ENCODE measurements at places on chromosomes 7 and 10.

DNA sequence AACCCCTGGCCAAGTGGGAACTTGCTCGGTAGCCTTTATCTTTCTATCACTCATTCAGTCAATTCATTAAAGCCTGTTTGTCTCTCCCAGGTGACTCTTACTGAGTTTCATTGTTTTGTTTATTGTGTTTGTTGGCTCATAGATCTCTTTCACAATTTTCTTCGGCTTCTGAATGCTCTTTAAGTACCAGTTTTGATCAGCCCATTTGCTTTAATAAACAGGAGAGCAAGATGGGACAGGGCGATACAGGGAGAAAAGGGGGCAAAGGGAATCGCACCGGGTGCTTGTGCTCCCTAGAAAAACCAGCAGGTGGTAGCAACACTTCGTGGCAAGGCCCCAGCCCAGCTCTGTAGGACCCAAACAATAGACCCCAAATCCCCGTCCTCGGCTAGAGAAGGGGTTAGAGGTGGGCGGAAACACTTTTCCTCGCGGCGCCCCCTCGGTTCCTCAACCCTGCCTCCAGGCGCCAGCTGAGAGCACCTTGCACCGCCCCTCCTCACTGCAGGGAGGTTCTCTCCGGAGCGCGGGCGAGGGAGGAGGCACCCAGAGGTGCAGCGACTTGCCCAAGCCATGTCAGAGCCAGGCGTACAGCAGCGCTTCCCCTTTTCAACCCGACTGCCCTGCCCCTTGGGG lies 1.0 kb upstream of the EPHB6 start:
- peak; percentile 45 for DNase-seq

DNA sequence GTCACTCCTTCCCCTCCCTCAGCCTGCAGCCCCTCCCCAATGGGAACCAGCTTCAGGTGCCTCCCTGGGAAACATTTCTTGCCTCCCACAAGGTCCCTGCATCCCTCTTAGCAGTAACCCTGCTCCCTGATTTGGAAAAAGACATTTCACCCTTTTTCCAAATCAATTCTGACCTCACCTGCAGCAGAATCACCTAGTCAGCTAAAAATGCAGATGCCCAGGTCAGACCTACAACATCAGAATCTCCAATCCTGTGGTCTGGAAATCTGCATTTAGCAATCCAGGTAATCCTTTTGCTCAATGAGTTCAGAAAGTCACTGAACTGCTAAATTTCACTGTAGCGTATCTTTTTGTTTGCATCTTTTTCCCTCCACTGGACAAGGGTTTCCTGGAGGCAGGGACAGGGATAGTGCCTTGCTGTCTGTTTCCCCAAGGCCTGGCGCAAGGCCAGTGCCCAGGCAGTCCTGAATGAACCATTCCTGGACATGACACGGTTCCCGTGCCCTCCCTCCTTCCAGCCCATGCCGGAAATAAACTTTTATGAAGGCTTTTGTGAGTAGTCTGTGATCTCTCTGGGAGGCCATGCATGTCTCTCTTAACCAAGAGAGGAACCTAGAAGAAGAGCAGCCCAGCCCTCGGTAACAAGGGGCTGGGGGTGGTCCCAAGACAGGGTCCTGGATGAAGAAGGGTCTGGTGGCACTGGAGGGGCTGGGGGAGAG lies 44.0 kb downstream of the COL13A1 start:
- peak; percentile 33 for DNase-seq

DNA sequence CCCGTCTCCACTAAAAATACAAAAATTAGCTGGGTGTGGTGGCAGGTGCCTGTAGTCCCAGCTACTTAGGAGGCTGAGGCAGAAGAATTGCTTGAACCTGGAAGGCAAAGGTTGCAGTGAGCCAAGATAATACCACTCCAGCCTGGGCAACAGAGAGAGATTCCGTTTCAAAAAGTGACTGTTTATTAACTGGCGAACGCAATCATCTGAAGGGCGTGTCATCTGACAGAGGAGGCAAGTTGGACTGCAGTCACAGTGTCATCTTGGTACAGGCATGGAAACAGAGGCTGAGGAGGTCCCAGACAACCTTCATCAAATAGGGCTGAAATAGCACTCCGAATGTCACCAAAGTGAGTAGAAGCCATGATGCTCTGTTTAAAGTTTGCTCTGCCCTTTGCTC lies 75.3 kb upstream of the NFE2L3 start:
- DNase-seq, result no peak

- no peak for DNase-seq
Measured at GRCh38 chr10:97063983-97064837, 121.5 kb downstream of the SLIT1 start.

DNA sequence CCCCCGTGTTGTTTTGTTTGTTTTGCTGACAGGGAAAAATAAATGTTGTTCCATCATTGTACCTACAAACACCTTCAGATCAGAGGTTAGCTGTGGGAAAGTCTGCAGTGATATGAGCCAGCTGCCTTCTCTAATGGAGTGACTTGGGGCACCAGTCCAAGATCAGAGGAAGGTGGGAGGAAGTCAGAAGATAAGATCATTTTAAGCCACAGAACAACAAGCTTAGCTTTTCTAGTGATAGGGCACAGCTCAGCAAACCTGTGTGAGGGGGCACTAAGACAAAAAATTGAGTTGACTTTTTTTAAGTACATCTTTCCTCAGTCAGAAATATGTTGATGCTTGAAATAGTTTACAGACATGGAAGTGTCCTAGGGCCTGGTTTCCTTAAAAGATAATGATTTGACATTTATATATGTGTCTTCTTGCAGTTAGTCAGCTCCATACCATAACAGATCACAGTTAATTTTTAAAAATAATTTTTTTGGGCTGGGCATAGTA lies 240.3 kb upstream of the KAT6B start:
- no peak for DNase-seq

DNA sequence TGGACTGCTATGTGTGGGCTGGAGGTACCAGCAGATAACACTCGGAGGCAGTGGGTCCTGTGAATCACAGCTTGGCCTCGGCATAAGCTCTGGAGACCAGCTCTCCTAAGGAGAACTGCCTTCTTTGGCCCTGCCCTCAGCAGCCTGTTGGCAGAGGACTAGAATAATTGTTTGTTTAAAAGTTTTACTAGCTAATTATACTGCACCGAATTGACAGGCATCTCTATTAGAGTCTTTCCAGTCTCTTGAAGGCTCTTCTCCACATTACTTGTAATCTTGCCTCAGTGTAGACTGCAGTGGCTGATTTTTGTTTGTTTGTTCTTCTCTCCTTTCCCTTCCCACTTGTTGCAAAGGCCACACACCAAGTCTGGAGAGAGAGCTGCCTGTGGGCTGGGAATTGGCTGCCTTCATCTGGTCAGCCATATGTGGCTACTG lies 183.2 kb downstream of the AUTS2 start:
- DNase-seq, result no peak

DNA sequence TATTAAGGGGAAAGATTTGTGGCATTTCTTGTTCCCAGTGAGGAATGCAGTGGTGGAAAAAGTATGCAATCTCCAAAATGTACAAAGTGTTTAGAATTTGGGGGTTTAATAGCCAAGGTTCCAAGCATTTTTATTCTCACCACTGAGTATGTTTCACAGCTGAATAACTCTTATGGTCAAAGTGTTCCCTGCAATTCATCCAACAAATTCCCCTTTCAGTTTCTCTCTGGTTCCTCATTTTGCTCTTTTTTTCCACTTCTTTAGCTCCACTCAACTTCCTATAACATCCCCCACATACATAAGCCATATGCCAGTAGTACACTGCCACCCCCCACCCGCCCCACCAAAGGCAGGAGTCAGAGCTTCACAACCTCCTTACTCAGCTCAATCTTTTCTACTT lies 4.6 kb downstream of the HECW1 start:
- peak; percentile 95 for DNase-seq

GRCh38 chr7:22120391-22121053 lies 174.8 kb upstream of the CDCA7L start:
- no peak for DNase-seq

DNA sequence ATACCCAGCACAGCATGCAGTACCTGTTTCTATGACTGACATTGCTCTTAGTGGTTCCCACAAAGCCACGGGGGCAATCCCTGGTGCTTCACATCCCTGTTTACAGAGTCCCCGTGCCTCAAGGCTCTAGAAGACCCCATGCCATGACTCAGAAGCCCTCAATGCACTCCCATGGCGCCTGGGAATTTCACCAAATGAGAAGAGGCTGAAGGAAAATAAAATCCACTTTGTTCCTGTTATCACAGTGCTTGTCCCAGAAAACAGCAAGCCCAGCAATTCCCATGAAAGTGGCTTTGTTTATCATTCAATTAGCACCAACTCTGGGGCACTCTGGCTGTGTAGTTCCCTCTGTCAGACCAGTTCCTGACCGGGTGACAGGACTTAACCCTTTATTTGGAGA lies 268.3 kb downstream of the TNS3 start:
- no peak for DNase-seq

GRCh38 chr7:146960773-146961391 lies 844.3 kb downstream of the CNTNAP2 start:
- no peak for DNase-seq

- DNase-seq, result no peak
Measured at GRCh38 chr7:90492250-90492649, 22.8 kb downstream of the PTTG1IP2 start.

GRCh38 chr7:151087245-151088018 lies 1.2 kb downstream of the AGAP3 start:
- DNase-seq, result peak; percentile 50

DNA sequence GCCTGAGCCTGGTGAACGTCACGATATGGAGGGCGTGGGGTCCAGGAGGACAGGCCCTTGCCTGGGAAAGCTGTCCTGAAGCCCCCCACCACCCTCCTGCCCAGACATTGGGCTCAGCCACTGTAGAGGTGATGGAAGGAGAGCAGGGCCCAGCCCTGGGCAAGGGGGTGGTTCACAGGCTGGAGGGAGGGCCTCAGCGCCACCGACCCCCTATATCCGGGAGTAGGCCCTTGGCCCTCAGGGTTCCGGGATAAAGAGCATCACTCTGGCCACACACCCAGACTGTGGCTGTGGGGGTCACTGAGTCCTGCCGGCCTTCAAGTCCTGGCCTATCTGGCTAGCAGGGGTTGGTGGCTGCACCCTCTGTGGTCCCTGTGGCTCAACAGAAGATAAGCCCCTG lies 55.3 kb upstream of the GTF2IRD1 start:
- DNase-seq, result no peak

GRCh38 chr10:34010891-34011290 lies 676.4 kb upstream of the NRP1 start:
- peak; percentile 37 for DNase-seq

DNA sequence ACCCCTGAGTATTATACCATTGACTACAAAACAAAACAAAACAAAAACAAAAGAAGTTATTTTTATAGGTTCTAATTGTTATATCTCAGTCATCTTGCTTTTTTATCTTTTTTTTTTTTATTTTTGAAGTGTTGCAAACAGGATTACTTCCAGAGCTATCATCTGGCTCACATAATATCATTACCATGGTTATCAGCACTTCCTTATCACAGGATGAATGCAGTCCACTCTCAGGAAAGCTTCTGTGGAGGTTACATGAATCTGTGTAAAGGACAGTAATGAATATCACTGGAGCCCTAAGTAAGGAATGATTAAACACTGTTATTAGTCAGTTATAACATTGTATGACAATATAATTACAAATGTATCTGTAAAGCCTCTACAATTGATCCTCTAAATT lies 451.5 kb downstream of the PLXDC2 start:
- DNase-seq, result no peak

DNA sequence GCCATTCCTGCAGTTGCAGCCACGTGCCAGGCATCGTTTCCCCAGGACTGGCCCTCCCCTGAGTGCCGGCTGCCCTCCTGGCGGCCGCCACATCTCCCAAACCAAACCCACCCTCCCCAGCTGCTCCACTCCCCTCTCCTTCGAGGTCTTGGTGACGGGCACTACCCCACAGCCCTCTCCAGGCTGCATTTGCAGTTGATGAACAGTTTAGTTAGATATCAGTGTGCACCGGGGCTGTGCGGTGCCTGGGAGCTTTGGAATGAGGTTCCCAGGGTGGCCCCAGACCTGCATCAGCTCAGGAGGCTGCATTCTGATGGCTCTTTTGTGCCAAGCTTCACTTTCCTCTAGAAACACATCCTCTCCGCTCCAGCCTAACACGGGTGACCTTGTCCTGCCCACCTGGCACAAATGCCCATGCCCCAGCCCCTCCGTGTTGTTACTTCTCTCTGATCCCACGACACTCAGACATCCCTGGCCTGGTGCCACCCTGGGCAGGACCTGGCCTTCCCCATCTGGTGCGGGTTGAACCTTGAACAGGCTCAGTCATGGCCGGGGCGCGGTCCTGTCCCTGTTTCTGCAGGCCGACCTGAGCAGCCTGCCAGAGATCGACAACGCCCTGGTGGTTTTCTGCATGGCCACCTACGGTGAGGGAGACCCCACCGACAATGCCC lies 14.5 kb downstream of the TMEM120A start:
- no peak for DNase-seq

DNA sequence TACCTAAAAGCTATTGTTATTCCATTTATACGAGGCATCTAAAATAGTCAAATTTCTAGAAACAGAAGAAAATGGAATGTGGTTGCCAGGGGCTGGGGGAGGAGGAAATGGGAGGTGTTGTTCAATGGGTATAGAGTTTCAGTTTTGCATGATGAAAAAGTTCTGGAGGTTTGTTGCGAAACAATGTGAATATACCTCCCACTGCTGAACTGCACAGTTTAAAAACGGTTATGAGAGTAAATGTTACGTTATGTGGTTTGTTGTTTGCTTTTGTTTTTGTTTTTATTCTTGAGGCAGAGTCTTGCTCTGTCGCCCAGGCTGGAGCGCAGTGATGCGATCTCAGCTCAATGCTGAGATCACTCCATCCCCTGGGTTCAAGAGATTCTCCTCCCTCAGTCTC lies 64.9 kb upstream of the NRBF2 start:
- peak; percentile 28 for DNase-seq

- no peak for DNase-seq
Measured at GRCh38 chr10:131706476-131706875, 194.3 kb upstream of the PPP2R2D start.

- DNase-seq, result no peak
Measured at GRCh38 chr7:151244841-151245346, 3.6 kb downstream of the SMARCD3 start.

DNA sequence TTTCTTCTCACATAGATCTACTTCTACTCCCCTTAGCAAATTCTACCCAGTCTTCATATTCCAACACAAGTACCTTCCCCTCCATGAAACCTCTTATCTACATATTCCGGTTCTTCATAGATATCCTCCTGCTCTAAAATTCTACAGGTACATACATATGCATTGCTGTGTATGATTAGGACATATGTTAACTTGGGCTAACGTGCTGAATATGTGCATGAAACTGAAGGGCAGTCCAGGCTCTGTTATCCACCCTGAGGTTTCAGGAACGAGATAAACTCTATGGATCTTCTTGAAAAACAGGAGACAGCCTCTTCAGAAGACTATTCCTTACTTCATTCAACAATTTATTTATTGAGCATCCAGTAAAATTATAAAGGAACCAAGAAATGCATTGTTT lies 31.5 kb downstream of the TM9SF3 start:
- no peak for DNase-seq

DNA sequence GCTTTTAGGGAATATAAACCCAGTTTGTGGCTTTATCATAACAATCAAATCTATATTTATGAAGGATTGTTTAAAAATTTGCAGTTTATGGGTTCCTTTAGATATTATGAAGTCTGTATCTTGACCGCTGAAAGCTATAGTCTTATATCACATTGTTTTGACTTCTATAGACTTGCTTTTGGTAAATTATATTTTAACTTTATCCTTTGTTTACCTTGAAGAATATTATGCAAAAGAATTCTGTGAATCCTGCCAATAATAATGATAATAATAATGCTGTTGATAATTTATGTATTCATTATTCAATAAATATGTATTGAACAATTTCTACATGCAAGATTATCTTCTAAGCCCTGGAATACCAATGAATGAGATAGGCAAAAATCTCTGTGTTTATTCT lies 101.9 kb upstream of the MTPN start:
- DNase-seq, result no peak

GRCh38 chr7:99730238-99730810 lies 4.7 kb downstream of the CYP3A7 start:
- DNase-seq, result no peak
